Activated naive CD8-positive, alpha-beta T cell treated with anti-CD3 and anti-CD28 coated beads, Interleukin-2, amount 10 ng/mL, durations not matched to agents 7 days and 5 days (primary cell): ENCODE measurements at places on chromosomes 1 and 21. TPM values are rescaled to one million over a fixed set of nuclear protein-coding genes. Genes with fewer than 3 reads are reported as not detected.

GRCh38 chr21:45040739-45041138 is 33.6 kb upstream of the ADARB1 start:
- no peak for DNase-seq

The IGSF5 gene
- total RNA-seq: not detected

The ADGRL4 gene
- not detected for total RNA-seq

DNA sequence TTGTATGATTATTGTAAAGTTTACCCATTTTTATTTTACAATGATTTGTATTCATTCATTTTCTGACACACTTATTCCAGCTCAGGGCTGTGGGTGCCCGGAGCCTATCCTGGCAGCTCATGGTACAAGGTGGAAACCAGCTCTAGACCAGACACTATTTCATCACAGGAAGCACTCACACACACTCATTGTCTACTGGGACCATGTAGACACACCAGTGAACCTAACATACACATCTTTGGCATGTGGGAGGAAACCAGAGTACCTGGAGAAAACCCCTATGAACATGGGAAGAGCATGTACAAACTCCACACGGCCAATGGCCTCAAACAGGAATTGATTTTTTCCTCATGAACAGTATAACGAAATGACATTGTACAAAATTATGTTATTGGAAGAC is 2.4 kb downstream of the DTL start:
- DNase-seq: no peak

The C1orf167 gene
- total RNA-seq: not detected

GRCh38 chr1:201593200-201593921 is 54.4 kb downstream of the NAV1 start:
- DNase-seq: no peak

DNA sequence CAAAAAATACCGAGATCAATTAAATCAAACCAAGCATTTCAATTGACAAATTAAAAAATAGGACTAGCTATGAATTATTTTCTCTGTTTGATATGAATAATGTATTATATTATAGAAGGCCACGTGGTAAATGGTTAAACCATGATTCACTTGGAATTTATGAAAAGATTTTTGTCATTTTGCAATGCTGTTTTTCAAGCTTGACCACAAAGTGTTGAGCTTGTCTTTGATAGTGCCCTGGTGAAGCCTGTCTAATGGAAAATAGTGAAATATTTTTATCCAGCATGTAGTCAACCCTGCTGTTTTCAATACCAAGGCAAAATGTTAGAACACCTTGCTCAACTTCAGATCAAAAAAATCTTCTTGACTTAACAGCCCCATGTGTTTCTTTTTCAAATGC is 288.0 kb upstream of the PRMT6 start:
- no peak for DNase-seq

The PLA2G5 gene
- not detected for total RNA-seq

GRCh38 chr1:236156512-236157208 is 14.3 kb downstream of the GPR137B start:
- no peak for DNase-seq

- no peak for DNase-seq
Measured at GRCh38 chr1:35932941-35933340, 2.0 kb downstream of the AGO3 start.

The PLA2G2D gene
- total RNA-seq: not detected
